T-helper 17 cell (primary cell): ENCODE measurements at places on chromosomes 1 and 21.

DNA sequence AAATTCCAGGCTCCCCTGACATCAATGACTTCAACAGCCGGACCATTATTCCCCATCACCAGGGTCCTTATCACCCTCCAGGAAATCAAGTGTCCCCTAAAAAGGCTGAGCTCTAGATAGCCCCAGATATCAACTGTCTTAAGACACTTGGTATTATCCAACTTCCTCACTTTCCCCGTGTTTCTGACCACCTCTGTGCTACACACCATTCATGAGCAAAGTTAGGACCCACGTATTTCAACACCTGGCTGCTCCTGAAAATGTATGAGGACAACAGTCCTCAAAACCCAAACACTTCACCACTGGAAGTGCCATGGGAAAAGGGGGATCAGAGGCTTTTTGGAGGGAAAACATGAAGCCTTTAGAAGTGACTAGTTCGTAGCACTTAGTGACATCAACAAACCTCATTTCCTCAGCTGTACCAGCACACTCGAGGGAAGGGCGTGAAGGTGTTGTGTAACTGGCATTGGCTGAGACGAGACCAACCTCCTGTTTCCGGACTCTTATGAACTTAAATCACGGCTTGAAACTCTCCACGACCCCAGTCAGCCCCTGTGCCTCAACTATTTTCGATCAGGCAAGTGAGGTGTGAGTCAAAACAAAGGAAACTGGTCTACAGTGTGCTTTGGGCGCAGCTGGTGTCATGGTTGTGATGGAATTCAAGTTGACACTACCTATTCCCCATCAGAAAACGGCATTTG is 4.1 kb upstream of the CHD5 start:
- DNase-seq = no peak

- DNase-seq = no peak
Measured at GRCh38 chr1:153312570-153313186, at the start of gene PGLYRP3. Gene PGLYRP3 (minus strand): TSS chr1:153312952. CDS start chr1:153310665, 2,287 bp downstream.

DNA sequence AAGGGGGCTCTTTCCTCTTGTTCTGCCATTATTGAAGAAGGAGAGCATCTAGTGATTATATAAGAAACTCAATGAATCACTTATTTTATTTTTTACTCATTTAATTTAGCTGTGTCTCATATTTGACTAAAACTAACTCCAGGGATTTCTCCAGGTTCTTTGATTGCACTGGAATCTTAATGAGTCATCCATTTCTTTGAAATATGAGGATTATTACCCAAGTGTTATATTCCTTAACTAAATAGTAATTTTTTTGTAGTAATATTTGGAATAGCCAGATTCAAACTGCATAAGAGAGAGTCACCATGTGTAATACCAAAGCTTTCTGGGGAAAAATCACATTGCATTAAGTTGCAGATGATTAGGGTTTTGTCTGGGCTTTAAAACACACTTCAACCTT is 59.5 kb downstream of the NTMT2 start:
- no peak for DNase-seq

GRCh38 chr1:11700601-11701467 is 9.3 kb downstream of the DRAXIN start:
- DNase-seq = no peak

DNA sequence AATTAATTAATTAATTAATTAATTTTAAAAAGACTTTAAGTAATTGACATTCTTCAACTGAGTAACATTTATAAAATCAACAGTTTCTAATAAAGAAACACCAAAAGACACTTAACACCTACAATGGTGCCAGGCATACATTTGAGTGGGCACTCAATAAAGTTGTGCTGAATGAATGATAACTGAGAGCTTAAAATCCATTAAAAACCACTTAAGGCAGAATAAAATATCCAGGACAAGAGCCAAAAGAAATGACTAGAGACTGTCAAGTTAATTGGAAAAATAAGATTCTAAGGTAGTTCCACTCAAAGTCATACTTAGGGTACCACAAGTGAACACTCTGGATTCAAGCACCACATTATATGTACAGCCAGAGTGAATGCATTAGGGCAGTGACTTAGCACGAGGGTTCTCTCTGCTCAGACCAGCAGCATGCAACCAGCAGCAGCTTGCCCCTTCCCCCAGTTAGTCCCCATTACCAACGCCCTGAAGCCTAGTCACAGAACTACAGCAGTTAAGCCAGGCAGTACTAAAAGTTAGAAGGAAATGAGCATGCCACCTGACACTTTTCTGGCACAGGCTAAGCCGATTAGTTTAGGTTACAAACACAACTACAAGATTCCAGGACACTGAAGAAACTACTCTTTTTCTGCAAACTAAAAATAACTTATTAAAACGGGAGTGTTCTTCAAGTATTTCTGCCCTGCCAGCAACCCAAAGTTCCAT is 46.5 kb downstream of the LUZP1 start:
- DNase-seq = no peak

DNA sequence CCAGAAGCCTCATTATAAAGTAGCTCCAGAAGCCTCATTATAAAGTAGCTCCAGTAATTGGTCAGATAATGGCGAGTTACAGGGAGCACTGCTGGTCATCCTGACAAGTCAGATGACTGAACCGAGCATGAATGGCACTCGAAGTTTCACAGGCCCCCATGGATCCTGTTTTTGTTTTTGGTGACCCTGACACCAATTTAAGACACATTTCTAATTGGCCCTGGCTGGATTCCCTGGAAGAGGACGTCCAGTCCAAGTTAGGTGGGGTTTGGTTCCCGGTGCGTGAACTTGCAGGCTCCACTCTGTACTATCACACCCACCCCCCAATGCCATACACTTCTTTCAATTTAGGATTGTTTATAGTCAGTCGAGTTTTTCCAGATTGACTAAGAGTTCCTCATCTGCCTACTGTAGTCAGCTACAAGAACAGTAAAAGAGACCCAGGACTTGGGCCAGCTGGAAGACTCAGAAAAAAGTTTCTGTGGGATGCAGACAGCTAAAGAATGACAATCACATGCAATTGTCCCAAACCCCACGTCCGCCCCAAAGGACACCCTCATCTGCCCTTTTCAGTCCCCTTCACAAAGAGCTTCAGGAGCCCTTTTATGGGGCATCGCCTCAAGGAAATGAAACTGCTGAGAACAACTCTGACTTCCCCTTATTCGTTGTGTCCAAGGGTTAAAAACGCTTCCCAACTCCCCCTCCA is 2.7 kb downstream of the DHRS3 start:
- DNase-seq = no peak

DNA sequence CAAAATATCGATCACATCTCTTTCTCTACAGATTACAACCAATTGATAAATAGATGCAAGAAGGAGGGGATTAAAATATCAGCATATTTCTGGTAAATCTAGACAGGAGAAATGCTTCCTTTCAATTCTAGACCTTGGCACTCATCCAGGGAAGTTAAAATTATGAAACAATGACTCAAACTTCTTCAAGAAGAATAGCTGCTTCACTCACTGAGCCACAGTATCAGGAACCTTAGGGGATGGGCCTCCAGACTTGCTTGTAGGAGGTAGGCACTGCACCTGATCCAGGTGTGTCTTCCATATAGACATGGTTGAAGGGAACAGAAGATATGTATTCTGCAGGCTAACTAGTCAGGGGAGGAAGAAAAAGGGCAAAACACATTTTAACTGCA is 9.8 kb downstream of the SLAMF7 start:
- DNase-seq = no peak

- DNase-seq = no peak
Measured at GRCh38 chr1:151988405-151988923, 5.2 kb downstream of the S100A10 start.
